ENCODE measurements at places on chromosomes 13 and 19.
A peak's percentile ranks its signal among the peaks of the same experiment; 100 is the strongest.

GRCh38 chr13:95536632-95537241 is 15.8 kb upstream of the CLDN10 start:
- peak; percentile 29 for DNase-seq

DNA sequence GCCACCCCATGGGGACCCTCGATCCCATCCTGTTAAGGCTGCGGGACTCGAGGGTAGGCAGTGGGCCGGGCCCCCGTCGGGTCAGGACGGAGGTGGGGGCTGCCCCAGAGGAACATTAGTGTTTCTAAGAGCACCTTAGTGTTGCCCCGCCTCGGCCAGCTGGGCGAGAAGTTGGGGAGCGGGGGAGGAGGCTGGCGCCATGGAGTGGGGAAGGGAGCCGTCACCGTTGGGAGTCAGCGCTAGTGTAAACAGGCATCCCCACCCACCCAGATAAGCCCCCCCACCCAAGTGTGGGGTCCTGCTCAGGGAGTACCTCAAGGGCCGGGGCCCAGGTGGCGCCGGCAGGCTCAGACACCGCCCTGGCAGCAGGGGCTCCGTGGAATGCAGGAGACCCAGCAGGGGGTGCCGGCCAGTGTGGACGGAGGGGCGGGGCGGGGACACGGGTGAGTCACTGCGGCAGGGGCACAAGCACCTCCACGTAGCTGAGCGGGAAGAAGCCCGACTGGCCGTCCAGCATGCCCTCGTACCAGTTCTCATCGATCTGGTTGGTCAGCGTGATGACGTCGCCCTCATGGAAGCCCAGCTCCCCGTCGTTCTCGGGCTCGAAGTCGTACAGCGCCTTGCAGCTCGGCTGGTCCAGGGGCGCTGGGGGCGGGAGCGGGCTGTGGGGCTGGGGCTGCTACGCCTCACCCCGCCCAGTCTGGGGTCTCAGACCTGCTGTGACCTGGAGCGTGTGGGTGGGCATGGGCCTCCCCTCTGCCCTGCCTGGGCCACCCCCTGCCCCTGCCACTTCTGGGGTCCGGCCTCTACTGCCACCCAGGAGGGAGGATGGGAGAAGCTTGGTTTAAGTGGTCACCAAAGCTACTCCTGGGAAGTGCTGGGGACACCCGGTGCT is 18.0 kb downstream of the MPND start:
- DNase-seq: no peak

DNA sequence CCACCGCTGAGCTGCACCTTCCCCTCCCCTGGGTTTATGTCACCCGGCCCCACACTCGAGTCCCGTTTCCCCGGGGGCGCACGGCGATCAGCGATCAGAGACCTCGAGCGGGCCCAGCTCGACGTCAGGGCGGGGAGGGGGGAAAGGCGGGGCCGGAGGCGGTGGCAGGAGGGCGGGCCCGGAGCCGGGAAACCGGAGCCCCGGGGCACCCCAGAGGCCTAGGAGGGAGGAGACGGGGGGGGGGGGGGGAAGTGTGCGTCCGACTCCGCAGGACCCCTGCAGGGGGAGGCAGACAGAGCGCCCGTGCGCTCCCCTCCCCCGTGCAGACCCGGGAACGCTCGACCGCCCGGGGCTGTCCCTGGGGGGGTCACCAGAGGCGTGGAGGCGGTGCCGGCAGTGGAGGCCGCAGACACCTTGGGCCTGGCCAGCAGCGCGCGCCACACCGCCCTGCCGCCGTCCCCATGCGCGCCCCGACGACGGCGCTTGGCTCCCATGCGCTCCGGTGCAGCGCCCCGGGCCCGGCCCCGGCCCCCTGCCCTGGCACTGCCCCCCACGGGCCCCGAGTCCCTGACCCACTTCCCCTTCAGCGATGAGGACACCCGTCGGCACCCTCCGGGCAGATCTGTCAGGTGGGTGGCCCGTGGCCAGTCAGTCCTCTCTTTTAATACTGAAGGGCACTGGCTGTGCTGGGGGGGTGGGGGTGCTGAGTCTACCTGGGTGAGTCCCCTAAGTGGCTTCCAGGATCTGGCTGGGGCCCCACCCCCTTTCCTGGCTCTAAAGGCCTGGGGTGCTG is 11.8 kb downstream of the PDE4A start:
- no peak for DNase-seq

DNA sequence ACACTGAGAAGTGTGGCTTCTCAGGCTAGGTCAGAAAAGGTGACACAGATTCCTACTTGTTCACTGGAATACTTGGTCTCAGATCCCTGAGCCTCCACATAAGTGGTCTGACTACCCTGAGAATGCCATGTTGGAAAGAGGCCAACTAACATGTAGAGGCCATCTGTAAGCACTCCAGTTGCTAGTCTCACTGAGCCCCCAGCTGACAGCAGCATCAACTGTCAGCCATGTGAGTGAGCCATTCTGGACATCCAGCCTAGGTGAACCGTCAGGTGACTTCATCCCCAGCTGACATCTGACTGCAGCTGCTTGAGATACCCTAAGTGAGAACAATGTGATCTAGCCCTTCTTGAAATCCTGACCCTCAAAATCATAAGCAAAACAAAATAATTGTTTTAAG is 18.1 kb upstream of the ARL11 start:
- no peak for DNase-seq

- DNase-seq: no peak
Measured at GRCh38 chr19:40756502-40757110, 5.6 kb downstream of the SNRPA start.

DNA sequence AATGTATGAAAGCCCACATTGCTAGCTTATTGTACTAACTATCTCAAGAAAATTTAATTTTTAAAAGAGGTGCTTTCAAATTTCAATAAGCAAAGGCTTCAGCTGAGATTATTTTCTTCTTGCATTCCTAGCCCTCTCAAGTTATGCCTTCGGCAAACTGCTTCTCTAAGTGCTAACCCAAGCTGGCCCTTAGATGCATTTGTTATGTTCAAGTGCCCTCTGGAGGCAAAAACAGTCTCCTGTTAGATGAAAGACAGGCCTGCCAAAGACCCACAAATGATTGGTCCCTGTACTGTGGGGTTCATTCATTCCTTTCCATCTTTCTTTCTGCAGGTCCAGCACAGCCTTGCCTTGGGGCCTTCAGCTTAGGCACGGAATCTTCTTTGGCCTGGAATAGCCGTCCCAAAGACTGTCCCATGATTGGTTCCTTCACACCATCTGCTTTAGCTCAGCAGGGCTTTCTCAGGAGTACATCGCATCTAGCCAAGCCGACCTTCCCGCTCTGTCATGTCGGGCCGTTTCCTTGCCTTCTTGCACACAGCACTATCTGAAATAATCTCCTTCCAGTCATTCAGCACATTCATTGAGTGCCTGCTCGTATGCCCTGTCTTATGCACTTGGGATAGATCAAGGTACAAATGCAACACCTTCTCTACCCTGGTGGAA is 26.4 kb upstream of the TPTE2 start:
- peak; percentile 37 for DNase-seq

DNA sequence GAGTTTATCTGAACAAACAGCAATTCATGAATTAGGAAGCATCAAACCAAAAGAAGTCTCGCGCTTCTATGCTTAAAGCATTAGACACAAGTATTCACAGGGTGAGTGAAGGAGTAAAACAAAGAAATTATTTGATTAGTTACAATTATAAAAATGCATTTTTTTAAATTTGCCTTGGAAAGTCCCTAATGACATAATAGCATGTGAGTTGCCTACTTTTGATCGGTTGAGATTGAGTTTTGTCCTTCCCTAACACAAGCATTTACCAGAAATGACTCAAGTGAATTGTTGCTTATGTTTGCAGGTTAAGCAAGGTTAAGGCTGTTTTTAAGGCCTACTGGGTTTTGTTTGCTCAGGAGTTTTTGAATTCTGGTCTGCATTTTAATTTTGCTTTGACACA is 389 bp upstream of the ZNF649 start:
- no peak for DNase-seq

DNA sequence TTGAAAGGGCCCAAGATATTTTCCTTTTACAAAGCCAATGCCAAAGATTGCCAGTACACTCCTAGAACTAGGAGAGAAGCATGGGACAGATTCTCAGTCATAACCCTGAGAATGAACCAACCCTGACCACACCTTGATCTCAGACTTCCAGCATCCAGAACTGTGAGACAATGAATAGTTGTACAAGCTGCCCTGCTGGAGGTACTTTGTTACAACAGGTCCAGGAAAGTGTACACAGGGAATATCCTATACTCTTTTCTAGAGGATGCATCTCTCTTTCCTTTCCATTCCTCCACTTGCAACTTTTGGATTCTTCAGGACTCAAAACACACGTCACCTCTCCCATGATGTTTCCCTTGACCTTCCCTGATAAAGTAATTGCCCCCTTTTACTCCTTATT is 325.7 kb downstream of the RFC3 start:
- no peak for DNase-seq

GRCh38 chr19:50319156-50319555 is 10.0 kb downstream of the KCNC3 start:
- DNase-seq: no peak

DNA sequence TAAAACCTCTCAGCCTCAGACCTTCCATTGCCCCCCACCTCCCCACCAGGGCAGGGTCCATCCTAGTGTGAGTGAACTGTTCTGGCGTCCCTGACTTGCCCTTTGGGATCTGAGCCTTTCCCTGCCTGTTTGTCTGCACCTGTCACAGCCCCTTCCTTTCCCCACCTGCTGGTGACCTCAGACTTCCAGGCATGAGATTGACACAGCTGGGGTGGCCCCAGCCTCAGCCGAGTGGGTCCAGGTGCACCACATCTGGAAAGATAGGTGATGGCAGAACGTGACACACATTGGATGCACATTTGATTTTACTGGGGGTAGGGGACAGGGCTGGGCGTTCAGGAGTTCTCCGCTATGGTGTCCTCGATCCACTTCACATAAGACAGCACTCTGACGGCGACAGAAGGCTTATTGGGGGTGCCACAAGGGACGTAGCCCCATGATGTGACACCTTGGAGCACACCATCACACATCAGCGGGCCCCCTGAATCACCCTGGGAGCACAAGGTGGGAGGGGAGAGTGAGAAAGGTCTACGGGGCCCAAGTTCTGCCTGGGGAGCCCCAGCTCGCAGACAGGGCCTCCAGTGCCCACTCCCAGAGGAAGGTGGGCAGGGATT is 4.6 kb downstream of the KLK1 start:
- no peak for DNase-seq

- DNase-seq: no peak
Measured at GRCh38 chr13:109123971-109124370, 494.6 kb downstream of the MYO16 start.

DNA sequence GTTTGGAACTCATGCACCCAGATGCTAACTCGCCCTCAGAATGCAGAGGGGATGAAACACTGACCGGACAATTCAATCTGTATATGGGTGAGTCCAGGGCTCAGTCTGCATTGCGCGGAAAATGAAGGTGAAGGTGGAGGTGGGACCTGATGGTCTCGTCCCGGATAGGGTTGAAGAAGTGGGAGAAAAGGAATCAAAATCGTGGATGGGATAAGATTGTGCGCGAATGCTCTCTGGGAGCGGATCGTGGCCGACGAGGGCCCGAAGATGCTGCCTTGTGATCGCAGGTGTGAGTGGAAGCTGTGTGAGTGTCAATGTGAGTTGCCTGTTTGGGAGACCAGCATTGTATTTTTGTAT is 594 bp upstream of the ZNF850 start:
- no peak for DNase-seq

GRCh38 chr13:89763005-89763404 is 1584.5 kb upstream of the MIR17HG start:
- DNase-seq: no peak

GRCh38 chr19:17328517-17329365 is 5.9 kb downstream of the ANO8 start:
- DNase-seq: no peak

- peak; percentile 24 for DNase-seq
Measured at GRCh38 chr13:49146950-49147355, 73.2 kb upstream of the MLNR start.

GRCh38 chr19:23906835-23907234 is 7.9 kb upstream of the ZNF726 start:
- no peak for DNase-seq

GRCh38 chr19:29606420-29606747 is 301 bp downstream of the POP4 start:
- DNase-seq: no peak

- DNase-seq: no peak
Measured at GRCh38 chr19:33998739-33999345, 173.5 kb upstream of the LSM14A start.

Data from fibroblast of skin of right biceps (primary cell).